Omental fat pad (tissue), 4 donors: ENCODE measurements at places on chromosomes 4 and X.

GRCh38 chrX:46209037-46209436 lies 336.2 kb downstream of the ZNF674 start:
- DNase-seq, result no peak

DNA sequence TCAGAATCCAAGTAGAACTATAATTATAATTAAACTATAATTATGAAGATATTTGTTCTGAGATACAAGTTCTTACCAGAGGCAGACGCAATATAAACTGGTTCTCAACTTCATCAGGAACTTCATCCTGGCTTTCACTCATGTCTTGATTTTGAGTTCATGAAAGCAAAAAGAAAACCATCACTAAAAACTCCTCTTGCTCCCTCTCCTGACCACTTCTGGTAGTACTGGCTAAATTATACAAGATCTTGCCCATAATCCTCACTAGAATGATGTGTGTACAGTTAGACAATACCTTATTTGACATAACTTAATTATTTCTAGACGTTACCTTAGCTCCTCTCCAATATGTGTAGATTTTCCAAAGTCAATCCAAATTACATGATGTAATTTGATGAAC lies 3.7 kb downstream of the TAF7L start:
- DNase-seq, result no peak

- DNase-seq, result no peak
These were observed 13.6 kb upstream of the CCKAR start for GRCh38 chr4:26503844-26504243.

DNA sequence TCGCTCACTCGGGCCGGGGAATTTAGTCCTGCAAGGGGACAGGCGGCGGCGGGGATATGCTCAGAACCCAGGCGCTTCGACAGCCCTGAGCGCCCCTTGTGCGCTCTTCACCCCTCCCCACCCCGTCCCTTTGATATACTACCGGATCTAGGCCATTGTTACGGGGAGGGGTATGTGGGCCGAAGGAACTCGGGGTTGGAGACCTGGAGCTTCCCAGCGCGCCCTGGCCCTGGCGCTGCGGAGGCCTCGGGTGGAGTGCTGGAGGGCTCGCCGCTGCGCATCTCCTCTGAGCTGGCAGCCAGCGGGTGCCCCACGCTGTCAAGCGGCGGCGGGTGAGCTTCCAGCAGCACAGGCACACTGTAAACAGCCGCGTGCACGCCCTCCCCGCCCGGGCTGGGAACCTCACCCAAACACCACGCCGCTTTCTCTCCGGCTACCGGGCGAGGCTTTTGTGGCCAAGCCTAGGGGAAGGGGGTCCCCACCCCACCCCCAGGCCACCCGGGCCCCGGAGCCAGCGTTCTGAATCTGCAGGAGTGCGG lies 54.5 kb upstream of the BCOR start:
- no peak for DNase-seq

- no peak for DNase-seq
These were observed 680.1 kb upstream of the AADAT start for GRCh38 chr4:170769862-170770261.

DNA sequence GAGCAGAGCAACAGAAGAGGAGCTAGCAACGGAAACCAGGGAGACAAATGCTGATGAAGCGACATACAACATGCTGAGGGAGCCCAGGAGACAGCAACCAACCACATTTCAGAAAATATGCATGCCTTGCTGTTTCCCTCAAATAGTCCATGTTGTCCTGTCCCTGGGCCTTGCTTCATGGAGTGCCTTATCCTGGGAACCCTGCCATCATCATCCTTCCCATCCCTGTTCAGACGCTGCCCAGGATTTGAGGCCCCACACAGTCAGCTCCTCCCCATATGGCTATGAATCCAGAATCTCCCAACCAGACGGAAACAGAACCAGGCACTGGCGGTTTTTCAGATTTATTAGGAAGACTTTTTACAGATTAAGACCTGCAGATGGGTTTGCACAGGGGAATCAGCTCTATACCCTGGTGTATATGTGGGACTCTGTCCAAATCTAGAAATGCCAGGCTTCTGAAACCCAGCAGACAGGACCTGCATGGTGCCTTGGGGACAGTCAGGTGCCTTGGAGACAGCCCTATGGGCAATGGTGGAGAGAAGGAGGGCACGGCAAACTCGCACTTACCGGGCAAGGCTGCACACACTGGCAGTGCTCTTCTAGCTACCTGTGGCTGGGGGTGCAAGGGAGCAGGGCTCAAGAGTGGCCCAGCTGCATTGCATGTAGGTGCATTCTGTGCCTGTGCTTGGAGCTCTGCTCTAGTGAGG lies 199.7 kb upstream of the MAMLD1 start:
- no peak for DNase-seq

DNA sequence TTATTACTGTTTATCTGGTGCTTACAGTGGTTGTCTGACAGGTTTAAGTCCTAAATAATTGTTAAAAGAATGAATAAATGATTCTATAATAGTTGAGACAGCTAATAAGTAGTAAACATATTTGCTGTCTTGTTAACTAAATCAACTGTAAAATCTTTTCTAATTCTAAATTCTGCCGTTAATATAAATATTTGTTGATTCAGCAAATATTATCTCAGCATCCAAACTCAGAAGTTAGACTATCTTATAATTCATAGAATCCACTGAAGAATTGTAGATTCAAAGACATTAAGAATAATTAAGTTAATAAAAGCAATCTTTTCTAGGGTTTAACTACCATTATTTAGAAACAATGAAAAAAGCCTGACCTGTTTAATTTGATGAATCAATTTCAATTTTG lies 256.3 kb downstream of the BMPR1B start:
- DNase-seq, result no peak

- no peak for DNase-seq
These were observed 741.6 kb downstream of the TRAM1L1 start for GRCh38 chr4:116343809-116344208.

DNA sequence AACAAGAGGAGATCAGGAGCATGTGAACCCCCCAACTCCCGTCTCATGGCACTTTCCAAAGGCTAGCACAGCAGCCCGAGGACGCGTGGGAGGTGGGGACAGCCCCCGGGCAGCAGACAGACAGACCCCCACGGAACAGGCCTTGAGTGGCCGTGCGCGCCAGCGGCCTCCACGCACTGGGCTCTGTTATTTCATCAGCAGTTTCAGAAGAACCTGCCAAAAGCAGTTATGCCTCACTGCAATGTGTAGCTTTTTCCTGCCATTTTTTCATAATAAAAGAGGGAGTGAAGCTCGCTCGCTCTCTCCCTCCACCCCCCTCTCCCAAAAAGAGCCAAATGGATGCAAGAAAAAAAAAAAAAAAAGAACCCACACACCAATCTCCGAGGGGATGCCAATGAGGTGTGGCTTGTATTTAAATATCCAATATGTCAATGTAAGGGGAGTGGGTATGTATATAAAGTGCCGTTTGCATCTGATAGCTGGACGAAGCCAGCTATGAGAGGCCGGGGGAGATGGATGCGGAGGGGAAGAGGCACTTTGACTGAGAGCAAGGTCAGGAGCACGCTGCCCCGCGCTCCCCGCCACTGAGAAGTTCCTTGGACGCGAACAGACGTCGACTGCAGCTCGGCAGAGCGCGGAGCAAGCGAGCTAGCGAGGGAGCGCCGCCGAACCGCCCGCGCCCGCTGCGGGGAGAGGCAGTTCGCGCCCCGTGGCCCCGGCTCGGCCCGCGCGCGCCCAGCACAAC lies at the start of gene FGF16:
TSS of gene FGF16 (plus strand) at position 482 of the 745 bp plus-strand sequence. CDS start 286 bp downstream, outside the sequence.
- DNase-seq, result no peak

DNA sequence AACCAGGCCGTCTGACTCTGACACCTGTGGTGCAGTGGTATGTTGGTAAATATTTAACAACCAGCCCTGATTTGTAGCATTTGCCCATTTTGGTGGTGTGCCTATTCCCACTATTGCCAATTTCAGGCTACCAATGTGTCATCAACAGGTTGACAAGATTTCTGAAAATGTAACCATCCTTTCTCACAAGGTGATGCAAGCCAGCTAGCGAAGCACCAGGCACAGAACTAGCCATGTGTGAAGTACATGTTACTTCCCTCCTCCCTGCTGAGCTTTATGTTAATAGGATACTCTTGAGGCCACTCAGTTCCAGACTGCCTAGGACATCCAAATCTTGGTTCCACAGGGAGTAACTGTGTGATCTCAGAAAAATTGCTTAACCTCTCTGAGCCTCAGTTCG lies 7.2 kb upstream of the MAMLD1 start:
- no peak for DNase-seq

GRCh38 chr4:78766026-78766425 lies 10.1 kb upstream of the BMP2K start:
- DNase-seq, result no peak

- DNase-seq, result no peak
These were observed 2.8 kb upstream of the CRLF2 start for GRCh38 chrX:1215123-1215823.

DNA sequence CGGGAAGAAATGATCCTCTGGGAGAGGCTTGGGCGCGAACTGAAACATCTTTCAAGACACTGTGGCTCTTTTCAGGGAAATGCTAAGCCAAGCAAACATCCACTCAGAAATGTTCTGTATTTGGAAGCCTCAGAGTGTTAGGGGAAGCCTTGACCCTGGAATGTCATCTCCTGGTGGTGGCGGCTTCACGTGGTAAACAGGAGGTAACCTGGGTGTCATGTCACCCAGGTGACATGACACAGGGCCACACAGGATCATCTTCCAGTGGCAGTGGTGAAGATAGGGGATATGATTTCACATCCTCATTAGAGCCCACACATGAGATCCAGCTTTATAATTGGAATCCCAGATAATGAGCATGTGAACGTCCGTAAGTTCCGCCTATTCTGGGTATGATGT lies 140.0 kb downstream of the TBL1X start:
- DNase-seq, result no peak

DNA sequence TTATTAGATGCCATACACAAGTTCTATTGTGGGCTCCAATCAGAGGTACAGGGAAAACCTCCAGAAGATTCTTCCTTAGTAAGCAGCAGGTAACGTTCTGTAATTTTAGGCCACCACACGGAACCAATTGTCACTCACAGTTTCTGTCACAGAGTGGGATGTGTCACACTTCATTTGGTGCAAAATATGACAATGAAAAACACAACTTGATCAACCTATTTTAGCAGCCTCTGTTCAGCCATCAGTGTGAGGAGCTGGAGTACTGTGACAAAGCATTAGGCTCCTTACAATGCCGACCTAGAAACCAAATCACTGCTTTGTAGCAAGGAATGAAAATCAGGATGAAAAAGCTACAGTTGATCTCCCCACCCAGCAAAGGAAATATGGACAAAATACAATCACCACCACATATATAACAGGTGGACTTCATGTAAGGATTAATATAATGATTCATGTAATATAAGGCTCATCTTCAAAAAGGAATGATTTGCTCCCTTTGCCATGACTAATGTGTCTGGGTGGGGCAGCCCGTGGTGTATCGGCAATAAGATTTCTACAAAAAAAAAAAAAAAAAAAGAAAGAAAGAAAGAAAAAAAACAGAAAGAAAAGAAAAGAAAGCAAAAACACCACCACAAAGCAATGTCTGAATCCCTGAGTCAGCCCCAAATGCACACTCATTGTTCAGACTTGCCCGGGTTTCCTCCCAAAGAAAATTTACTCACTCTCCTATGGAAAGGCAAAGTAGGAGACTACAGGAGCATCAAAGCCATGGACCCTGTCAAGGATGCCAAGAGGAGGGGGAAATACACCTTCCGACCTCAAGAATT lies 36.0 kb downstream of the SLC9A7 start:
- DNase-seq, result no peak

GRCh38 chr4:107747748-107748486 lies 27.9 kb upstream of the PAPSS1 start:
- no peak for DNase-seq

DNA sequence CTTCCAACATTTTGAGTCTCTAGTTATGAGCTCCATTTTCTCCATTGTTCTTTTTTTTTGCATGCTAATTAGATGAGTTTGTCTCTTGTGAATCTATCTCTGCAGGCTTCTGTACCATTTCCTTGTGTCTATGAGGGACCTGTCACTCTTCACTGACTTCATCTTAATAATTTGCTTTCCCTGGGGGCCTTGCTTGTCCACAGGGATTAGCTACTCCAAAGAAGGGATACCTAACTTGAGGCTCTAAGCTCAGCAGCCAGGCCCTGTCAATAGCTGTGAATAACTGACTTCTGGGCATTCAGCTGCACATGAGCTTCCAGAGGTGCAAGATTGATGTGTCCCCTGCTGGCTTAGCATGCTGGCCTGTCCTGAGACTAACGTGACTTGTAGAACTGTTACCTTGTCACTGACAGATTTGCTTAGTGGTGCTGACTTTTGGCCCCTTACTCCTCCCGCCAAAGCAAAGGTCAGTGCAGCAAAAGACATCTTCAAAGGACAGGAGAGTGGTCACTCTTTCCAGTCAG lies 124.6 kb downstream of the AFF2 start:
- no peak for DNase-seq

GRCh38 chr4:30763321-30763727 lies 43.2 kb downstream of the PCDH7 start:
- DNase-seq, result no peak

- no peak for DNase-seq
These were observed 87.7 kb upstream of the MAP3K15 start for GRCh38 chrX:19602866-19603622.

DNA sequence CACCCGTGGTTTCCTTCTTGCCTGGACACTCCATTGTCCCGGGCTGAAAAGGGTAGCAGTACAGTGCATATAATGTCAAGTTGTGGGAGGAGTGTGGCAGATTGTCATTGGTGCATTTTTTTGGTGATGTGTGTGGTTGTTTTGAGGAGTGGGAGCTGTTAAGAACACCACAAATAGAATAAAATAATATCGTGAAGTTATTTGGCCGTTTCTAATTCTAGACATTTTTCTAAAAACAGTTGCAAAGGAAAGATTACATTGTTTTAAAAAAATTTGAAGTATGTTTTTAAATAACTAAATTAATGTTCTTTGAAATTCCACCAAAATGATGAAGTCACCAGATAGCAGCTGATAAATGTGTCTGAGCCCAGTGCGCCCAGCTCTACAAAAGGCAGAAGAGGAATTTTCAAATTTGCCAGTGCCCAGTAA lies 1.3 kb downstream of the PKD2 start:
- DNase-seq, result no peak

- DNase-seq, result no peak
These were observed 148.9 kb upstream of the GALNT7 start for GRCh38 chr4:173019664-173020063.

DNA sequence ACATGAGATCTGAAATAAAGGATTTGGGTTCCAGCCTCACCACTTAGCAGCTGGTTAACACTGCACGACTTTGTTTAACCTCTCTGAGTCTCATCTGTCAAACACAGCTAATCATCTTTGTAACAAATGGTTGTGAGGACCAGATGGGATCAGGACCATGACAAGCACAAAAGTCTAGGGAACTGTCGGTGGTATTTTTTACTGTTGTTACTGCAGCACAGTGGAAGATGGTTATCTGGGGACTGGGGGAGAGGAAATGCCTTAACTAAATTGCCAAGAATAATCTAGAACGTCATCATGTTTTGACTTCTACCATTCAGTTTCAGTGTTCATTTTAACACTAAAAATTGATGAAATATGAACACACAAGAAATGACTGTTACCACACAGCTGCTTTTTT lies 99.5 kb downstream of the ADGRA3 start:
- no peak for DNase-seq

DNA sequence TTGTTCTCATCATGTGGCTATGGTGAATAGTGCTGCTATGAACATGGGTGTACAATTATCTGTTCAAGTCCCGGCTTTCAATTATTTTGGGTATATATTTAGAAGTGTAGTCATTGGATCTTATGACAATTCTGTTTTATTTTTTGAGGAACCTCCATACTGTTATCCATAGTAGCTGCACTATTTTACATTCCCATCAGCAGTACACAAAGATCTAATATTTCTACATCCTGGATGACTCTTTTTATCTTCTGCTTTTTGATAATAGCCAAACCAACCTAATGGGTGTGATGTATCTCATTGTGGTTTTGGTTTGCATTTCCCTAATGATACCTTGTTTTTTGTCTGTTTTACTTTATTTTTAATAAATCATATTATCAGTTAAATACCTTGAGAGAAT lies 12.9 kb upstream of the IL13RA1 start:
- DNase-seq, result no peak
